ENCODE measurements at places on chromosomes 4 and X.

DNA sequence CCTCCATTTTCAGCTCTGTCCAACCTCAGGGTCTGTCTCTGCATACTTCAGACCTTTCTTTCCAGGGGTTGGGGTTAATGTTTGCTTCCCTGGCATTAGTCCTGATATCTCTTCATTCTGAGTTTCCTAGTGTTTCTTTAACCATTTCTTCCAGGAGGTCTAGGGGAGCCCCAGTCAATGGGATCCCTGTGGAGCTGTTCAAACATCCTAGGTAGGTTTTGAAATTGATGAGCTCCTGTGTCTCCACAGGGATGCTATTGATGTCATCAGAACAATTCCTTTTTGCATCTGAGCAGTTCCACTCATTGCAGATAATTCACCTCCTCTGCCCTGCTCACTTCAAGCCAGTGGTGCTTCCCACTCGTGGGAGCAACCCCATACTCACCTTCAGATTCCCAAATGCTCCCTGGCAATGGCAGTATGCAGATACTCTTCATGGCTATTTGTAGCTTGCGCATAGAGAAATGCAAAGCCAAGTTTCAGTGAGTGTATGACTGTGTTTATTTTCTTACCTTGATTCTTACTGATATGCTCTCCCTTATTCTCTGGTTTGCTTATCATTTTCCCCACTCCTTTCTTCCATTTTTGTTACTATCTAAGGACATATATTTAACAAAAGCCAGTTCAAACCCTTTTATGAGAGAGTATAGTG is 33.7 kb upstream of the LIMCH1 start:
- DNase-seq: no peak

GRCh38 chrX:123990602-123991001 is 29.1 kb downstream of the STAG2 start:
- no peak for DNase-seq

- no peak for DNase-seq
Observed at GRCh38 chr4:5686338-5686737, 22.0 kb downstream of the EVC2 start.

GRCh38 chr4:79266136-79266535 is 59.7 kb downstream of the NAA11 start:
- no peak for DNase-seq

GRCh38 chrX:120260369-120260768 is 9.8 kb downstream of the ZBTB33 start:
- no peak for DNase-seq

GRCh38 chrX:114051667-114052315 is 532.1 kb upstream of the HTR2C start:
- no peak for DNase-seq

- DNase-seq: no peak
Observed at GRCh38 chrX:8663325-8663724, 68.6 kb downstream of the ANOS1 start.

GRCh38 chr4:1792832-1793495 is at the start of gene FGFR3:
FGFR3 (plus strand) TSS chr4:1793293; CDS start chr4:1793935, 642 bp downstream.
- peak; percentile 32 for DNase-seq

DNA sequence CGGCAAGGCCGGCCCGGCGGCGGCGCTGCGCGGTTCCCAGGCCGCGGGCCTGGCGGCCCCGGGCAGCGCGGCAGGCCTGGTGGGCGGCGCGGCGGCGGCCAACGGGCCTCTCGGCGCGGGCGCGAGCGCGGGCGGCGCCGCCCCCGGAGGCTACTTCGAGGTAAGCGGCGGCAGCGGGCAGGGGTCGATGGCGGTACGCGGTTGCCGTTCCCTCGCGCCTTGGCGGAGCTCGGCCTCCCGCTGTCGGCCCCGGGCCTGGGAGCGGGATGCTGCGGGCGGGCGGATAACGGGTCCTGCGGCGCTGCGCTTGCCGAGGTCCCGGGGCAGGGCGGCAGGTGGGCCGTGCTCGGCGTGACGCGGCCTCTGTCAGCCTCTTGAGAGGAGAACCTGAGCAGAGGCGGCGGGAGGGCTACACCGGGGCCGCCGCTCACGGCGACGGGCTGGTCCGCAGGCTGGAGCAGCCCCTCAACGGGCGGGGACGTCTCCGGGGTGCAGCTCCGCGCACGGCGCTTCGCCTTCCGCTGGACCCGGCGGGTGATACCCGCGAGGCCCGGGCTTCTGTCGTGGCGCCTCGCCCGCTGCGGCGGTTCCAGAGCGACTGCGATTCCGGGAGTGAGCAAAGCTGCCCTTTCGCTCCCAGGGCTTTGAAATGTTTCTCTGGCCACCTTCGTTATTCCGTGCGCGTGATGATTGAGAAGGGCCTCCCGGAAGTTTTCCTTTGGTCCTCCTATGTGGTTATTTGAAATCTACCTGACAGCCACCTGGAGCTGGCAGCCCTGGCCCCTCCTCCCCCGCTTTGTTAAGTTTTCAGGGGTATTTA is 774 bp downstream of the FAM193A start:
- DNase-seq: peak; percentile 47

DNA sequence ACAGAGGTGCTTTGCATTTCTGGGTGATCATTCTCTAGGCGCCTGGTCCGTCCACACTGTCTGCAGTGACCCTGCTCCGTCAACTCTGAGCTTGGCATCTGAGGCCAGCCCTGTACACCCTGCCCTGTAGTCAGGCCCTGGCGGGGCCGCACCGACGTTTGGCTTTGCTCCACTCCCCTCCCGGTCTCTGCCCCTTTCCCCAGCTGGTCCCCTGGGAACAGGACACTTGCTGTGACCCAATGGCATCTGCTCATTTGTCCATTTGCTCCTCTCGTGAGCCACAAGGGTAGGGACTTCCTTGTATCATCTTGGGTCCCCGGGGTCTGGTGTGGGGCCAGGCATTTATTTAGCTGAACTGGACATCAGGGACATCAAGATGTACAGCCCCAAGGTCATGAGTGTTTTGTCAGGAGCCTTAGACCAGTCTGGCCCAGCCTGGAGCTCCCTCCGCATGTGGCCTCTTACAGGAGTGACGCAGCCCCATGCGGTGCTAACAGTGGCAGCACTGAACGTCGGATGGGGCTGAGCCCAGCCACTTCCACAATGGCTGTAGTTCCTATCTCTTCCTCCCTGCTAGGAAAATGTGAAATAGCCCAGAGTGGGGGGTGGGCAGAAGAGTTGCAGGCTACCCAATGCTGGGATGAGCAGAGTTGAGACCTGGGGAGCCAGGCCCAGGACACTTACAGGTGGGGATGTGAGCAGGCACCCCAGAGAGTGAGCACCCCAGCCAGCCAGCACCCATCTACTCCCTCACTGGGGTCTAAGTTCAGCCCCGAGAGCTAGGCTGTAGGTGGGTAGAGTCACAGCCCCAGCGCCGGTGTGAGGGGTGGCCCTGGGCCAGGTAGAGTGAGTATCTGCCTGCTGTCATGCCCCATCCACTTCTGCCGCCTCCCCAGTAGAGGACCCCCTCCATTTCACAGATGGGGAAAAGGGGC is 2.0 kb upstream of the SH3BP2 start:
- peak; percentile 73 for DNase-seq

DNA sequence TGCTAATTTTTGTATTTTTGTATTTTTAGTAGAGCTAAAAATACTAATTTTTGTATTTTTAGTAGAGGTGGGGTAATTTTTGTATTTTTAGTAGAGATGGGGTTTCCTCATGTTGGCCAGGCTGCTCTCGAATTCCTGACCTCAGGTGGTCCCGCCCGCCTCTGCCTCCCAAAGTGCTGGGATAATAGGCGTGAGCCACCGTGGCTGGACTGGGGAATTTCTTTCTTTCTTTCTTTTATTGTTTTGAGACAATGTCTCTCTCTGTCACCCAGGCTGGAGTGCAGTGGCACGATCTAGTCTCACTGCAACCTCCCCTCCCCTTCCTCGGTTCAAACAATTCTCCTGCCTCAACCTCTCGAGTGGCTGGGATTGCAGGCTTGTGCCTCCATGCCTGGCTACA is 83.0 kb downstream of the FAM193A start:
- no peak for DNase-seq

GRCh38 chr4:2400841-2401609 is 17.4 kb downstream of the ZFYVE28 start:
- DNase-seq: no peak

DNA sequence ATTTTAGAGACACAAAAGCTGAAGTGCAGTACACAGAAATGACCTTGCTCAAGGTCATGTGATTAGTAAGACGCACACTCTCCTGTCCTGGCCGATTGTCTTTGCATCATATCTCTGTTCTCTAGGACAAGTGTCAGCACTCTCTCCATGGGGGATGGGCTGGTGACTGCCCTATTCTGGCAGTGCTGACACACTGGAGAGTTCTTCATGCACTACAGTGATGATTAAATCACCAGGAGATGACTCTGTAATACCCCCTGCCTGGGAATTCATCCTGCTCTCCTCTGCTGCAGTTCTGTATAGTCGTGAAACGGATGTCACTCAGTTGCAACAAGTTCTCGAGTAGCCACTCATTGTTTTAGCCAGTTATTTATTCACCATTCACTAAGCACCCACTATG is 5.3 kb upstream of the SHISA3 start:
- DNase-seq: no peak

DNA sequence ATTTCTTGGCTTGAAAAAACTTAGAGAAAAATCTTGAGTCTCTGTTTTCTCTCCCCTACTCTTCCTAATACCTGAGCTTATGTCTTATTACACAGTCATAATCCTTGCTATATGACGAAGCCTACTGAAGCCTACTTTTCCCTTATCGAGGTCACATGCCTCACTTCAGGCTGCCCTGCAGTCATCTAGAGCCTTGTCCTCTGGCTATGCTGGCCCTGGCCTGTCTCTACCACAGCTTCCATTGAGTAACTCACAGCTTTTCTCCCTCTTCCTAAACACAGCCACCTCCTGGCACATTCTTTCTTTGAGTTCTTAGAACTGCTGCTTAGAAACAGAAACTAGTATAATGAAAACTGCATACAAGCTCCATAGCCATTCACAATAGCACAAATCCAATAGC is 1698.3 kb downstream of the STIM2 start:
- DNase-seq: no peak

- DNase-seq: no peak
Observed at GRCh38 chr4:17091104-17091503, 192.7 kb upstream of the LDB2 start.

GRCh38 chr4:98996765-98997068 is 1.2 kb downstream of the METAP1 start:
- no peak for DNase-seq

GRCh38 chr4:43348591-43348990 is 456.1 kb downstream of the GRXCR1 start:
- no peak for DNase-seq

GRCh38 chr4:113825272-113825671 is 63.7 kb upstream of the CAMK2D start:
- peak; percentile 56 for DNase-seq

DNA sequence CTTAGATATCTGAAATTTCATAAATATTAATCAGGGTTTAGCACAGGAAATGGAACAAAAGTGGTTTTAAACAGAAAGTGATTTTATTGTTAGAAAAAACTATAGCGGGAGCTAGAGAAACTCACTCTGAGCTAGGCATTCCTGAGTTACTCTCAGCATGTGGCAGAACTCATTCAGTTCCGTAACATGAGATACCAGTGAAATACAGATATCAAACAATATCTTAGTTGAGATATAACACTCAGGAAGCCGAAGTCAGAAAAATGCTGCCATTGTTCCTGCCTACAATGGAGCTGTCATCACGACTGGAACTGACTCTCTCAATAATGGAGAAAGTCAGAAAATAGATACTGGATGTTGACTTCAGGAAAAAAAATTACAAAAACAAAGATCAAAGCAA is 1428.7 kb downstream of the PCDH18 start:
- DNase-seq: no peak

GRCh38 chr4:169307576-169307975 is 36.8 kb upstream of the SH3RF1 start:
- DNase-seq: no peak

- DNase-seq: no peak
Observed at GRCh38 chr4:119825696-119826095, 197.1 kb upstream of the PDE5A start.

DNA sequence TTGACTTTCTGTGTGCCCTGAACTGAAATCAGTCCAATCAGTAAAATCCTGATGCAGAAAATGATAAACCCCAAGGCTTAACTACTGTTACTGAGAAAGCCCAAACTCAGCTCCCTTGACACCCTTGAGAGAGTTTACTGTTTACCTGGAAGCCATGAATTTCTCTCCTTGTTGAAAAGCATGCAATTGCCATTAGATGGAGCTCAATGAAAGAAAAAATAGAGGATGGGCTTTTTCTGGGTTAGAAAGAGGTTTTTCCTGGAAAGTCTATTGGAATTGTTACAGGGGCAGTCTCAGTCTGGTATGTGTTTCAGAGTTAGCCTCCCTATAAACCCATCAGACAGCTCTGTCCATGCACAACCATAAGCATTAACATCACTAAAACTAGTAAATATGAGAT is 66.4 kb upstream of the C4orf54 start:
- no peak for DNase-seq

- no peak for DNase-seq
Observed at GRCh38 chr4:141642711-141643110, 6.3 kb downstream of the IL15 start.

- DNase-seq: no peak
Observed at GRCh38 chr4:6869944-6870343, 39.7 kb upstream of the TBC1D14 start.

Measured in inflammatory macrophage treated with lipopolysaccharide for 4 hours (primary cell).